Nucleus accumbens (tissue), 56 donors: ENCODE measurements at places on chromosomes 6 and 20.

DNA sequence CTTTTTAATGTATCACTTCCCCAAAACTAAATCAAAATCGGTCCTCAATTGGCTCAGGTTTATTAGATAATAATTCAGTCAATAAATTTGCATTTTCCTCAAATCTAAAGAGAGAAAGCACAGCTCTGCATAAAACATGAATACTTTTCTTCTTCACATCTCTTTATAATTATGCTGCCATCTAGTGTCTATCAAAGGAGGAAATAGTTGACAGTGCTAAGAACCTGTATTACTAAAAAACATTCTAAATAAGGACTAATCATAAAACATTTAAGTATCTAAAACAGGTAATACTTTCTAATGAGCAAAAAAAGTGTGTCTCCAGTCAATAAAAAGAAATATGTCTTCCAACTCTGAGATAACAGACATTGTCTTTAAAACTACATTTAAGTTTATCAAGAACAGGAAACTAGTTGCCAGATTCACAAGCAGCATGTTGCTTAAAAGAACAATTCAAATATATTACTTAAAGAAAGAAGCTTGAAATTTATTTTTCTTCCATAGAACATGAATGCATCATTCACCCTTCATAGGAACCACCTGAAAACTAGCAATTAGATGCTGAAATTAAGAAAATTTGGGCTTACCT lies 56.5 kb upstream of the DST start:
- DNase-seq = no peak

GRCh38 chr6:13089296-13089994 lies 238.9 kb downstream of the TBC1D7 start:
- DNase-seq = no peak

DNA sequence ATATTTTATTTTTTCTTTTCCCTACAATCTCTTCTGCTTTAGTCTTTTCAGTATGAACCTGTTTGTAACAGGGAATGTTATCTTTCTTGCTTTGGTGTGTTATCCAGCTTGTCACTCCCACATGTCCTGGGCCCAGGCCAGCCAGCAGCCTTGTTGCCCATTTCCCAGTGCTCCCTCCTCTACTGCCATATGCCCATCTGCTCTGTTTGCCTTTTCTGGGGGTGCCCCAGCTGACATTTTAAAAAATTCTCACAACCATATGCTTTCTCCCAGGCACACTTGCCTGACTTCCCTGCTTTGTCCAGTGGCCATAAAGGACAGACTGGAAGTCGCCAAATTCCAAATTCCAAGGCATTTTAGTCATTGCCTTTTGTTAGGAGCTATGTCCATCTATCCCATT lies 23.6 kb upstream of the LMBRD1 start:
- DNase-seq = no peak

- peak; percentile 10 for DNase-seq
Measured at GRCh38 chr6:90074161-90074850, 180.0 kb downstream of the GJA10 start.

DNA sequence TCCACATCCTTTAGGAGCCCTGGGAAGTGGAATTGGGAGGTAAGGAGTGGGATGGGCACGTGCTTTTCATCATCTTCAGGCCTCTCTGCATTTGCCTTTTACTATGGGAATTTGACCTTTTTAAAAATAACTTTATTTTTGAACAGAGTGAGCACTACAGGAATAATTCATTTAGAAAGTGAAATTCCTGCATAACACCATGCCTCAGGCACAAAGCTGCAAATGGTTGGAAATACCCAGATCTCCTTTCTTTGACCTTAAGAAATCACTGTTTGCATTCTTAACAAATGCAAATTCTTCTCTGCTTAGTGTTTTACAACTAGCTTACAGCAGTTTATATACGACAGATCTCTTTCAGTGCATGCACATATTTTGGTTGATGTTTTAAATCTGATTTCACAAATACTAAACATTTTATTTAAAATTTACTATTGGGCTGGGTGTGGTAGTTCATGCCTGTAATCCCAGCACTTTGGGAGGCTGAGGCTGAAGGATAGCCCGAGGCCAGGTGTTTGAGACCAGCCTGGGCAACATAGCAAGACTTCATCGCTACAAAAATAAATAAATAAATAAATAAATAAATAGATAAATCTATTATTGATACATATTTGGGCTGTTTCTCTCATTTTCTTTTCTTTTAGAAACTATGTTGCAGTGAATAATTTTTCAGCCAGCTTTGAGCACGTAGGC lies 24.5 kb downstream of the CST8 start:
- no peak for DNase-seq

DNA sequence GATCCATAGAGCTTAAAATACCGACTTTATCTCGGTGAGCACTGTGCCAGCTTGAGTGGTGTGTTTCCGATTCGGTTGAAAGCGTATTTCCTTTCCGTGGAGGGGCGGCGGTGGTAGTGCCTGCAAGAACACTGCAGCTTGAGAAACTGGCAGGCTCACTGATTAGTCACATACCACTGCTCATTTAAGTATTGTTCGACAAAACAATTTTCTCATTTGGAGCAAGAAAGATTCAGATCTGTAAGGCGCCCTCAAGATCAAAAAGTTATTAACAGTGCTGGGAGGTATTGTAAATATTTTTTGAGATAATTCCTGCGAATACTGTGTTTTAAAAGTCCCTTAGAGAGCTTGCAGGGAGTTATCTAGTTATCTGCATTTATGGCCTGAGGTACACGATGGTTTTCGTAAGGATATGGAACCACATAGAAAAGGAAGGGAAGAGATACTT lies 1.3 kb downstream of the MAPK14 start:
- DNase-seq = peak; percentile 51

- DNase-seq = no peak
Measured at GRCh38 chr6:152295920-152296319, 341.2 kb downstream of the SYNE1 start.

DNA sequence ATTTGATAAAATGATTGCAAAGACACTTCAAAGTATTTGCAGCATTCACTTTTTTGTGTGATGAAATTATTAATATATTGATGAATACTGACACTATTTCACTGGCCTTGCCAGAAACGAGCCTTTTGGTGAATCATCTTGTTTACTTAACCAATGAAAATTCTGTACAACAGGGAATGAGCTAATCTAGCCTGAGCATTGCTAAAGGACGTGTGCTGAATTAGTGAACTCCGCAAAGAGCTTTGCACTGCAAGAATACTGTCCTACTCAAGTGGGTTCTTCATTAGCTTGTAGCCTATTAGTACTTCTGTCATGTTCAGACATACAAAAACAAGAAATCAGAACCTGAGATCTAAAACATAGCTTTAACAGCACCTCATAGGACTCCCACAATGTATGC lies 172.0 kb upstream of the NRSN1 start:
- DNase-seq = no peak

DNA sequence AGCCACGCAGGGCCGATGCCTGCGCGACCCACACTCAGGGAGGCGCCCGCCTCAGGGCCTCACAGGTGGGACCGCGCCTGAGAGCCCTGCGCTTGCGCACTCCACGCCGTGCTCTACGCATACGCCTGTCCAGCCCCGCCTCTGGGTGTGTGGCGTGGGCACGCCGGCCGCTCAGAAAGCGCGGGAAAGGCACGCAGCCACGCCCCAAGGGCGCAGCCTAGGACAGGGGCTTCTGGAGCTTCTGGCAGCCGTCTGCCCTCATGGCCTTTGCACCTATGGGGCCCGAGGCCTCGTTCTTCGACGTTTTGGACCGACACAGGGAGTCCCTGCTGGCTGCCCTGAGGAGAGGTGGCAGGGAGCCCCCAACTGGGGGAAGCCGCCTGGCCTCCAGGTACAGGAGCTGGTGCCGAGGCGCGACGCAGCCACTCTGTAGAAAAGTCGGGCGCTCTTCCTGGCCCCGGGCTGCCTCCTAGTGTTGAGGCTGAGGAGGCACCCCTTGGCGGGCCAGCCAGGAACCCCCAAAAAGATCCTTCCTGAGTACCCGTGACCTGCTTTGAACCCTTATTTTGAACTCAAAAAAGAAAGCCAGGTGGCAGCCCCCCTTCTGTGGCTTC lies at the start of gene SPO11:
Gene SPO11 (plus strand): TSS at position 196 of the 614 bp plus-strand sequence. CDS start 65 bp downstream, at position 261.
- no peak for DNase-seq

DNA sequence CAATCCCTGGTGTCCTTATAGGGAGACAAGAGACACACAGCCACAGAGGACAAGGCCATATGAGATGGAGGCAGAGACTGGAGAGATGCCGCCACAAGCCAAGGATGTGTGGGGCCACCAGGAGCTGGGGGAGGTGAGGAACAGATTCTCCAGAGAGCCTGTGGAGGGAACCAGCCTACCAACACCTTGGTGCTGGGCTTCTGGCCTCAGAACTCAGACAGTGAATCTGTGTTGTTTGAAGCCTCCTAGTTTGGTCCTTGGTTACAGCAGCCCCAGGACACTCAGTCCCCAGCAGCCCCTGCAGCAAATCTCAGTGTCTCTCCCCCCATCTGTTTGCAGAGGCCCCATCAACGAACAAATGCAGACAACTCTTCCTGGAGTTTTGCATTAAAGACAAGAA lies 73.2 kb upstream of the BHLHE23 start:
- DNase-seq = no peak

- DNase-seq = no peak
Measured at GRCh38 chr6:36822506-36823269, 16.6 kb downstream of the CPNE5 start.

DNA sequence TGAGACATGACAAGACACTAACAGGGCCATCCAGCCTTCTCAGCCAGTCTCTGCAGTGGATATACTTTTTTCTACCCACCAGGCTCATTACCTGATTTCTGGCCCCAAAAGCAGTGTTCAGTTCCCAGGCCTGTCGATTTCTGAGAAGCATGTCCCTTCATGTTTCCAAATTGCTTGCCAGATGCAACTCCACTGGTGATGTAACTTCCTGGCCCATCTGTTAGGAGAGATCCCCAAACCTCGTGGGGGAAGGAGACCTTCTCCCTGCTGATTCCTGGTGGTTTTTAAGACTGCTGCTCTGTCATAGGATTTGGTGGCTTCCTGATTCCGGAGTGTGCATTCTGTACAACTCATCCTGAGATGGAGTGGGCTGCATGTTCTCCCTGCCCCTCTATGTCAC lies 31.6 kb upstream of the MRPS10 start:
- no peak for DNase-seq

- DNase-seq = no peak
Measured at GRCh38 chr6:44061375-44062104, 65.7 kb downstream of the MRPL14 start.

DNA sequence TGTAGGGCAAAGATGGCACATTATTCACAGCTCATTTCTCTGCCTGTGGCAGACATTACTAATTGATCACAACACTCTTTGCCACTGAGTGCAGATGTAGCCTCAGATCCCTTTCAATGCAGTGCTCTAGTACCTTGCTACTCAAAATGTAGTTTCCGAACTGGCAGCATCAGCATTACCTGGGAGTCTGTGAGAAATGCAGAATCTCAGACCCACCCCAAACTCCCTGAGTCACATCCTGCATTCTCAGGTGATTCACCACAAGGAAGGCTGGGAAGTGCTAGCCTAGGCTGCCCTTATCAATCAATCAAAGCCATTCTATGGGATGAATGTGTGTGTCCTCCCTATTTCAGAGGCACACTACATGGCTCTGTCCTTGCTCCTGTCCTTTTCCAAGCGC lies 58.5 kb downstream of the PCNA start:
- no peak for DNase-seq

- no peak for DNase-seq
Measured at GRCh38 chr6:114941078-114941477, 598.3 kb upstream of the HS3ST5 start.

DNA sequence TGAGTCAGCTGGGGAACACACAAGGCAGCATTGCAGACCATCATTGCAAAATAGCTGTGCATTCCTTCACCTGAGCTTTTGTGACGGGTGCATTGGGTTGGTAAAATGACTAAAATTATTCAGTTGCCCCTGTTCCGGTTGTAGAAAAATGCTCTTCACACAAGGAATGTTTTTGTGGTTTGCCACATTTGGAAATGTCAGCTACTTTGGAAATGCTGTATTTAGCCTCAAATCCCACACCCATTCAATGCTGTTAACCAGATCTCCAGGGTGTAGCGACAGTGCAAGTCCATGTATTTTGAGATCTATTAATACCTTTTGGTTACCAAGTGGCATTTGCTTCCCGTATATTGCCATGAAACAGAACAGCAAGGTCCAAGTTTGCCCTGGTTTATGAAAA lies 201.2 kb downstream of the FOXA2 start:
- DNase-seq = no peak

GRCh38 chr20:1842281-1842680 lies 52.9 kb upstream of the SIRPA start:
- no peak for DNase-seq

DNA sequence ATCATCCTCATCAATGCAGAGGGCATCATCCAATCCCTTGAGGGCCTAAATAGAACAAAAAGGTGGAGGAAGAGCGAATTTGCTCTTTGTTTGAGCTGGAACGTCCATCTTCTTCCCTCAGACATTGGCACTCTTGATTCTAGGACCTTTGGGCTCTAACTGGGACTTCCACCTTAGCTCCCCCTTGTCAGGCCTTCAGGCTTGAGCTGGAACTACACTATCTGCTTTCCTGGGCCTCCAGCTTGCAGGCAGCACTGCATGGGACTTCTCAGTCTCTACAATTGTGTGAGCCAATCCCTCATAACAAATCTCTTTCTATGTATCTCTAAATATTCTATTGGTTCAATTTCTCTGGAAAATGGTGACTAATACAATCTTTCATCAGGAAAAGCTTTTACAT lies 155.4 kb downstream of the MCHR2 start:
- DNase-seq = no peak

- DNase-seq = peak; percentile 26
Measured at GRCh38 chr20:19275630-19276071, 63.2 kb downstream of the SLC24A3 start.

- DNase-seq = no peak
Measured at GRCh38 chr6:157648561-157648960, 174.5 kb upstream of the SNX9 start.

- DNase-seq = no peak
Measured at GRCh38 chr6:11798096-11798495, 19.5 kb upstream of the ADTRP start.

DNA sequence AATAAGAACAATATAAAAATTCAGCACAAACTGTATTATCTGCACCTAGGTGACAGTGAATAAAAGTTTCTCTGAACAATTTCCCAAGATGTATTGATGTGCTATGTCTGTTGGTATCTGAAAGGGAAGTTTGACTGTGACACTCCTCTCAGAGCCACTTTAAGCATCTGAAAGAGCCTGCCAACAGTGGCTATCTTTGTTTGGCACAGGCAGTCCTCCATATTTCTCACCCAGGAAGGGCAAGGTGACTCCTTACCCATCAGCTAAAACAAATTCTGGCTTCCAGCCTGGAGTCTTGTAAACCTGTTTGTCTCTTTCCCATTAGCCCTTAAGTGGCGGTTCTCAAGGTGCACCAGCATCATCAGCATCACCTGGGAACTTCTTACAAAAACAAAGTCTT lies 122.4 kb upstream of the VGLL2 start:
- DNase-seq = no peak

- no peak for DNase-seq
Measured at GRCh38 chr20:62354811-62355341, 12.2 kb downstream of the LAMA5 start.

GRCh38 chr6:118387921-118388701 lies 160.0 kb upstream of the PLN start:
- no peak for DNase-seq

GRCh38 chr20:43945391-43946205 lies 30.9 kb downstream of the TOX2 start:
- no peak for DNase-seq
